Mesothelial cell of epicardium (in vitro differentiated cells): ENCODE measurements at places on chromosomes 3 and 15. TPM values are rescaled to one million over a fixed set of nuclear protein-coding genes. Genes with fewer than 3 reads are reported as not detected.

DNA sequence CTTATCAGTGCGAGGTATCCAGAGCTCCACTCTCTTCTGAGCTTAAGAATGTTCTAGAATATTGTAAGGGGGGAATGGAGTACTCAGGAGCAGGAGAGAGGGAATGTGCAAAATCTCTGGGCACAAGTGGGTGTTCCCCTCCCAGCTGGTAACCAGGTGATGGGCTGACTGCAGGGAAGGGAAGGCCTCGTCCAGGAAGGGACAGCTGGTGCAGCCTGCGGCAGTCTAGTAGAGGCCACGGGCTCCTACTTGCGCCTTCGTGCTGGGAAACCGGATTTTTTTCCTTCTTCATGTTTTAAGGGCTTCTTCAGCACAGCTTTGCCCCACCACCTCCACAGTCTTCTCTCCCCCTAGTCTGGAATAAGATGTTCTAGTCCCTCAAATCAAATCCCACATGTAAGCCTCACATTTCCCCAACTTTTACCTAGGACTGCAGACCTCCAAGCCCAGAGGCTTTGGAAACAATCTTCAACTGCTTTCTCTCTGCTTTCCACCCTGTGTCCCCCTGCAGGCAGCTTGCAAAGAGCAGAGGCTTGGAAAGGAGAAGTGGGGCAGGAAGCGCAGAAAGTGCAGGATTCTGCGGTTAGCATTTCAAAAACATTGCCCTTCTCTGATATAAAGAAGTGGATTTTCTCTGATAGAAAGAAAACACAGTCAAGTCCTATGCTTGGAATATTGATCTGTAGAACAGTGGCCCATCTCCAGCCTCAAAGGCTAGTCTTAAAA, 11.9 kb upstream of the CGNL1 start:
- H3K4me3 ChIP-seq, result no peak overlapping the region
- no peaks in the 10 kb centered on the region for H3K27me3 ChIP-seq
- H3K4me1 ChIP-seq, result peaks cover 19% of the 10 kb centered on the region

GRCh38 chr15:33768670-33769190, 199.6 kb upstream of the CHRM5 start:
- no peak overlapping the region for H3K27ac ChIP-seq
- no peak overlapping the region for H3K4me3 ChIP-seq
- no peaks in the 10 kb centered on the region for H3K27me3 ChIP-seq
- H3K4me1 ChIP-seq, result no peaks in the 10 kb centered on the region
- no peaks in the 10 kb centered on the region for H3K36me3 ChIP-seq

- no peak within 1 kb of the TSS for H3K4me3 ChIP-seq
- no peaks in the 10 kb centered on the region for H3K27me3 ChIP-seq
- DNase-seq, result no peak
- peaks cover 37% of the 10 kb centered on the region for H3K36me3 ChIP-seq
- H3K4me1 ChIP-seq, result peaks cover 4% of the 10 kb centered on the region
Measured at GRCh38 chr3:179250803-179251476, at the start of gene KCNMB3. Gene KCNMB3 (minus strand): TSS chr3:179251114. CDS start chr3:179250990, 124 bp downstream.

CPN2 gene
- not detected in 3 replicates for total RNA-seq

DNA sequence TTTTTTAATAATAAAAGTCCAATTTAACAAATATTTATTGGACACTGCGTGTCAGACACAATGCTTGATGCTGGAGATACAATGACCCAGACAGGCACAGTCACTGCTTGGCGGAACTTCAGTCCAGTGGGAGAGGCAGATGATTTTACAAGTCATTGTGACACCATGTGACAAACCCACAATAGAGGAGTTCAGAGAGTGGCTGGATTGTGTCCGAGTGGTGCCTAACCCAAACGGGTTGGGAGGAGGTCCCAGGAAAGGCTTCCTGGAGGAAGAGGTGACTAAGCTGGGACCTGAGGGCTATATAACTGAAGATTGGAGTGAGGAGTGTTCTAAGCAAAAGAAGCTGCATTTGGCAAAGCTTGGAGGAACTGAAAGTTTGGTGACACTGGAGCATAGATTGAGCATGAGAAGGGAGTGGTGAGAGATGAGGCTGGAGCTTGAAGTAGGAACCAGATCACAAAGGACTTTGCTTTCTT, 41.4 kb downstream of the CRTC3 start:
- H3K4me1 ChIP-seq, result no peaks in the 10 kb centered on the region
- DNase-seq, result no peak
- H3K27ac ChIP-seq, result no peak overlapping the region

DNA sequence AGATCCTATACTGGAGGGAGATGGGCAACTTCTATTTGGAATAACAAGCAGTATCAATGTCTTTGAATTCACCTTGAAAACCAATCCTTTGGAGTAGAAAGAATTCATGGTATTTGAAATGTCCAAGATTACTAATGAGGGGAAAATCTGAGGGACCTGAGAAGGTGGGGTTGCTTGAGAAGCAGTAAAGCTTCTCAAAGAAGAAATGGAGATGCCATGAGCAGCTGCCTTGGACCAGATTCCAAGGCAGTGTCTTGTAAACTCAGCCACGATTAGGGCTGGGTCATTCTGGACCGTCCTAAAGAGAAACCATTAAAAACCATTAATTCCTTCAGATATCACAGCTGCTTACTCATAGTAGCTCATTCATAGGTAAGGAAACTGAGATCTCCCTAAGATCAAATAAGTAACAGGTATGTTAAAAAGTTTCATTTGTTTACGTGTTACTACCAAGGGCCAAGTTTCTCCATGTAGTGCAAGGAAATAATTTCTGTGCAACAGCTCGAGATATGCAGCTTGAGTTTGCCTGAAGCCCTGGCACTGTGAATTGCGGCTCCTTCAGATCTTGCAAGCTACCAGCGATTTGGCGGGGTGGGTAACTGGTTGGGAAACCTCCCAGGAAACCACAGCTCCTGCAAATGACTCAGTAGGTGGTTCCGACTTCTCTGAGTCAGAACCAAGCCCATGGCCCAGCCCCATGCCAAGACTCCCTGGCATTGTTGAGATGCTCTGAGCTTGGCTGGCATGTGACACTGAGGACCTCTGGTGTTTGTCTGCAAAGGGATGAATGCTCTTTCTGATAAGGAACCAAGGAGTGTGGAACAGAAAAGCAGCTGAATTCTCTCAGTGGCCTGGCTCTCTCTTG, 296.8 kb downstream of the RORA start:
- no peak overlapping the region for H3K4me3 ChIP-seq
- peaks cover 5% of the 10 kb centered on the region for H3K27me3 ChIP-seq
- no peaks in the 10 kb centered on the region for H3K36me3 ChIP-seq
- no peak overlapping the region for H3K27ac ChIP-seq

FRMD4B gene
- 140 to 149 TPM (median 148 TPM) in 3 replicates for total RNA-seq

DNA sequence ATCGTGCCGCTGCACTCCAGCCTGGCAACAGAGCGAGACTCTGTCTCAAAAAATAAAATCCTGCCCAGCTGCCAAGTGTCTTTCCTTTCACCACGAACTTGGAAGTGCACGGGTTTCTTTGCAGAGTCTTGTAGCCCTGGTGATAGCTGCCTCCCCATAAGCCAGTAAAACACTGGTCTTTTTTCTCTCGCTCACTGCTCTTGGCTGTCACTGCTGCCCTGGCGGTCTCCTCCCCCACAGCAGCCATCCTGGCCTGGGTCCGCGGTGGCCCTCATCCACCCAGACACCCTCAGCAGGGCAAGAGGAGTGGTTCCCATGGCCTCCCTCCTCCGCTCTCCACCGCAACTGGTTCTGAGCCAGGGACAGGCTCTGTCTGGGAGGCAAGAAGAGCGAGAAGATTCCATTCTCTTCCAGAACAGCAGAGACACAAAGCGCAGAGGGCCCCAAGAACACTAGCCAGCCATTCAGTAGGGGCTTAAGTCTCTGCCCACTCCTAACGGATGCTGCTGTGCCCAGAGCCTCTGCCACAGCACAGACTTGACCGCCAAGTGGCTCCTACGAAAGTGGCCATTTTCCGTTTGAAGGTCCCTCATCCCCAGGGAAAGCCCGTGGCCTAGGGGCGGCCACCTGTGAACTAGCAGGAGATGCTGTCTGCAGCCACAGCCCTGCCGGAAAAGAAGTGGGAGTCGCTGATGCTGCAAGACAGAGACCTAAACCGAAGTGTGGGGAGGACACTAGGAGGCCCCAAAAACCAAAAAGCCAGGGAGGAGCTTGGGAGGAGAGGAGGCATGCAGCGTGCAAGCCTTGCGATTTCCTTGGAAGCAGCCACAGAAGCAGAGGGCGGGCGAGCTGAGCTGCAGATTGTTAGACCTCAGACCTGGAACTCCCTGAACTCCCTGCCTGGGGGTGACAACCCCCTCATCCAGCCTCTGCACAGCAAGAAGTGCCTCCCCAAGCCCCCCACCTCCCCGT, 44.1 kb downstream of the KLHL25 start:
- peak overlapping the region; percentile 79 for H3K27ac ChIP-seq
- no peaks in the 10 kb centered on the region for H3K27me3 ChIP-seq
- peaks cover 17% of the 10 kb centered on the region for H3K36me3 ChIP-seq
- no peak overlapping the region for H3K4me3 ChIP-seq
- no peak for DNase-seq

- no peak overlapping the region for H3K4me3 ChIP-seq
- H3K4me1 ChIP-seq, result no peaks in the 10 kb centered on the region
- H3K27ac ChIP-seq, result no peak overlapping the region
- DNase-seq, result no peak
Measured at GRCh38 chr3:63687278-63688225, 35.1 kb downstream of the SNTN start.

GOLGA8N gene
- 9.9 to 15.4 TPM (median 12.2 TPM) in 3 replicates for total RNA-seq

GRCh38 chr15:74243431-74243830, 7.3 kb downstream of the CCDC33 start:
- H3K27ac ChIP-seq, result no peak overlapping the region
- no peaks in the 10 kb centered on the region for H3K36me3 ChIP-seq
- no peak overlapping the region for H3K4me3 ChIP-seq

CX3CR1 gene
- total RNA-seq, result 0.20 to 0.51 TPM (median 0.22 TPM) in 3 replicates

GRCh38 chr3:52503788-52504424, 8.8 kb downstream of the STAB1 start:
- no peak overlapping the region for H3K4me3 ChIP-seq
- no peaks in the 10 kb centered on the region for H3K27me3 ChIP-seq
- no peaks in the 10 kb centered on the region for H3K36me3 ChIP-seq
- no peak overlapping the region for H3K27ac ChIP-seq
- DNase-seq, result no peak

DNA sequence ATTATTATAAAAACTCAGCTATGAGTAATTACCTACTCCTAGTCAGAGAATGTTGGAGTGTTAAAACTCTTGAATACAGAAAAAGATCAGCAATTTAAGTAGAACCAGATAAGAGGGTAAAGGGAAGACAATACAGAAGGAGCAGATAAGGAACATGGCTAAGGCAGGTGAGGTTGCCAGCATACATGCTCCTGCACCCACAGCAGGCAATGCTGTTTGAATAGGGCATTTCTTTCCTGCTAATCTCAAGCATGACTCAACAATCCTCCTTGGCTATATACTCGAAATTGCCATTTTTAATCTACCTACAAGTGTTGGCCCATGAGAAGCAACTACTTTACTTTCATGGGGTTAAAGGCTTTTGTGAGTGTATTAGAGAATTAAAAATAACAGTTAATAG, 494.5 kb downstream of the DIPK2A start:
- no peak for DNase-seq
- no peak overlapping the region for H3K27ac ChIP-seq
- H3K27me3 ChIP-seq, result no peaks in the 10 kb centered on the region
- H3K4me3 ChIP-seq, result no peak overlapping the region
- H3K4me1 ChIP-seq, result no peaks in the 10 kb centered on the region

DNA sequence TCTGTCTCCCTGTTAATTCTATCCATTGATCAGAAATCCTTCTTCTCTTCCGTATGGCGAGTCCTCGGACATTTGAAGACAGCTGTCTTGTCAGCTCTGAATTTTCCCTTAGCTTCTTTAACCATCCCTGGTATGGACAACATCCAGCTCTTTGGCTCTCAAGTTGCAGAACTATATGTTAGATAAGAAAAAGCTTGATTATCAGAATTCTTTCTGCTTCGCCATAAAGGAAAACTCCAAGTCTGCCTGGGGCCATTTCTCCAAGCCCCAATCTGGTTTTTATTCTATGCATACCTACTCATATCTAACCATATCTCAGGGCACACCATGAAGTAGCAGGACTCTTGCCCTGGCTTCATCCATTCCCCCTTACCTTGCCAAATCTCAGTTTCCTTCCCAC, 215.7 kb upstream of the TMC3 start:
- peaks cover 2% of the 10 kb centered on the region for H3K27me3 ChIP-seq
- peaks cover 7% of the 10 kb centered on the region for H3K4me1 ChIP-seq
- H3K27ac ChIP-seq, result no peak overlapping the region
- H3K36me3 ChIP-seq, result no peaks in the 10 kb centered on the region
- no peak overlapping the region for H3K4me3 ChIP-seq

DNA sequence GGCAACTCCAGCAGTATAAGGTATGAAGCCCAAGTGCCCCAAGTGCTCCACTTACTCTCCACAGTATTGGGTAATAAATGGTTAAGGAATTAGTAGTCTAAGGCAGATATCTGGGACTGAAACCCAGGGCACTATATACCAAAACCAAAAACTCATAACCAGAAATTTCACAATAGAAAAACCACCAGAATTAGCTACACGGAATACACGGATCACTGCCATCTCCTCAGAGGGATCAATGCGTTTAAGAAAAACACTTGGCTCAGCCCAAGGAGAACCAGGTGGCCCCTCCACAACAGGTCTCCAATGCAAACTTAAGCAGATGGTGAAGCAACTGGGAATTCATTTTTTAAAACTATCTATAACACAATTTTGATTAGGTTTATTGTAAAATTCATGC, 83.6 kb downstream of the FAIM start:
- H3K27ac ChIP-seq, result no peak overlapping the region
- H3K4me3 ChIP-seq, result no peak overlapping the region
- no peak for DNase-seq
- H3K27me3 ChIP-seq, result no peaks in the 10 kb centered on the region

GRCh38 chr15:39907216-39907615, 12.8 kb downstream of the GPR176 start:
- H3K4me1 ChIP-seq, result no peaks in the 10 kb centered on the region
- no peaks in the 10 kb centered on the region for H3K36me3 ChIP-seq
- no peak overlapping the region for H3K27ac ChIP-seq
